ENCODE measurements at places on chromosomes 1 and 21.

- DNase-seq, result no peak
These were observed 154.4 kb downstream of the PLPP3 start for GRCh38 chr1:56424744-56425493.

- no peak for DNase-seq
These were observed 18.9 kb downstream of the METTL13 start for GRCh38 chr1:171800342-171800741.

GRCh38 chr21:33169359-33169758 lies 60.4 kb upstream of the IFNAR2 start:
- no peak for DNase-seq

DNA sequence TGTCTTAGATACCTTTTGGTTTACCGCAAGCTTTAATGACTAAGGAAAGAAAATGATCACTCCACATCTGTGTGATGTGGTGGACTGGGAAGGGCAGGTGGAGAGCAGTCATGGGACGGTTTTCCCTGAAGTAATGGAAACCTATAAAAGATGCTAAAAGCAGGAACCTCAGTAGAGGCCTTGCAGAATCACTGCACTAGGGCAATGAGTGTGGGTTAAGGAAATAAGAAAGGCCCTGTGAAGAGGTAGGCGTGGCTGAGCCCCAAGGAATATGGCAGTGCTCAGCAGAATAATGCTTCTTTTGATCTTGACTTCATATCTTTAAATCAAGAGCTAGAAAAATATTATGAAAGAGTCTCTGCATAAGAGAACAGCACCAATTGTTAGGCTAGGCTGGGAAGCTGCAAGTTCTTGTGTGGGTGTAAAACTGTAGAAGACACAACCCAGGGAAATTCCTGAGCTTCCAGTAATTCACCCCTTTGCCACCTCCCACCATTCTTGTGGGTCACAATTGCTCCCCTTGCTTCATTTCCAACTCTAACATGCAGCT lies 49.9 kb downstream of the CLCA4 start:
- DNase-seq, result no peak

GRCh38 chr1:7234471-7234755 lies 449.2 kb downstream of the CAMTA1 start:
- no peak for DNase-seq

DNA sequence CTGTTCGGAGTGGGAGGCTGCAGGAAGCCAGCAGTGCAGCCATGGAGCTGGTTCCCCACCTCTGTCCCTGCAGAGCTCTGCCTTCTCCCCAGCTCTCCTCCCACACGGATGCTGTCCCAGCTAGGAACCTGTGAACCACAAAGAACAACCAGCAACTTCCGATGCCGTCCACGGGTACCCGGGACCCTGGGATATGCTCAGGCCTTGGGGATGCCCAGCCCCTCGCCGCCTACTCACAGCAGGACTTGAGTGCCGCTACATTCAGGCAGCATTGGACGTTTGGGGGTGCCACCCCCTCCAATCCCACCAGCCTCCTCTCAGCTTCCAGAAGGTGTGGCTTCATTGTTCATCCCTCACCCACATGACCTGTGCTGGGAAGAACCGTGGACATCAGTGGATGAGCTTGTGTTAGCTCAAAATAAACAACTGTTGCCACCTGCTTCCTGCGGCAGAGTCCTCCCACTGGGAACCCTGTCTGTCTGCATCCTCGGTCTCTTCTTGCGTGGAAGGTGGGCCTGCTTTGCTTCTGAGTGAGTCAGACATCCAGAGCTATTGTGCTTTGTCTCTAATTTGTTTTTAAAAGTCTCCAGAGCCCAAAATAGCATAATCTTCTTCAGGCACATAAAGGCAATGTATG lies 20.1 kb upstream of the AJAP1 start:
- no peak for DNase-seq

GRCh38 chr1:204320382-204320804 lies 39.3 kb downstream of the PLEKHA6 start:
- DNase-seq, result no peak

DNA sequence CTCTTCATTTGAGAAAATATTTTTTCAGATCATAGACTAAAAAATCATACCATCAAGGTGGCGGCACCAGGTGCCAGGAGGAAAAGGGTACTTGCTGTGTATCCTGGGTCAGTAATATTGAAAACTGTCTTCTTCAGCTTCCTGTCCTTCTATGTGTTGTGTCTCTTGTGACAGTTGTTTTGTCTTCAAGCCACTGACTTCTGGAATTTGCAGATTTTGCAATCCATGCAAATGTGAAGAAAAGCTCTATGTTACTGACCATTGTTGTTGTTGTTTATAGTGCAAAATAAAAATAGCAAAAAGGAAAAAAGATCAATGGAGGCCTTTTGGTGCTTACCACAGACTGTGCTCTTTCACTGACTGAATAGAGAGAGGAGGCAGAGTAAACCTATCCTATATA lies 83.2 kb upstream of the RHOU start:
- DNase-seq, result no peak

DNA sequence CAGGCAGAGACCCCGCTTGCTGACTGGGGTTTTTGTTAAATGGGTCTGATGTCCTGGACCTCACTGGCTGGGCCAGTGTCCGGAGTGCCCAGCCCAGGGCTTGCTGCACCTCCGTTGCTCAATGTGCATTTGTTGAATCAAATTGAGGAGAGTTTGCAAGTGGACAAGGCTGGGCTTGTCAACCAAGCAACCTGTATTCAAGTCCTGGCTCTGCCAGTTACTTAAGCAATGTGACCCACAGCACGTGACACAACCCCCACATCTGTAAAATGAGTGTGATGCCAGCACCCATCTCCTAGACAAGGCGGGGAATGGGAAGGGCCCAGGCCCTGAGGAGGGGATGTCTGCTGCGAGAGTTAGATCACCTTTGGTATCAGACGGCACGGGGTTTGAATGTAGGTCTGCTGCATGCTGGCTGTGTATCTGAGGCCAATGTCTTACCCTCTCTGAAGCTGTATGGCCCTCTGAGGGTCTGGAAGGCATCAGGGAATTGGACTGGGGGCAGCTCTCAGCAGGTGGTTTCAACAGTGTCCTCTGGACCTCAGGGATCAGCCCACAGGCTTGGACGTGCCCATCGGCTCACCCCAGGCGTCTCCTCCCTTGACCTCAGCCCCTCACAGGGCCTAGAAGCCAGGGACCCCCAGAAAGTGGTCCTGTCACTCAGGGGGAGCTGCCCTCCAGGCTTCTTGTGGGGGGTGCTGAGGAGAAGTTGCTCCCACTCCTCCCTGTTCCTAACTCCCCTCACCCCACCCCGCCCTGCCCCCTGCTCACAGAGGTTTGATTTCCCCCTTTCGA lies 51.0 kb upstream of the RUNX3 start:
- DNase-seq, result no peak

DNA sequence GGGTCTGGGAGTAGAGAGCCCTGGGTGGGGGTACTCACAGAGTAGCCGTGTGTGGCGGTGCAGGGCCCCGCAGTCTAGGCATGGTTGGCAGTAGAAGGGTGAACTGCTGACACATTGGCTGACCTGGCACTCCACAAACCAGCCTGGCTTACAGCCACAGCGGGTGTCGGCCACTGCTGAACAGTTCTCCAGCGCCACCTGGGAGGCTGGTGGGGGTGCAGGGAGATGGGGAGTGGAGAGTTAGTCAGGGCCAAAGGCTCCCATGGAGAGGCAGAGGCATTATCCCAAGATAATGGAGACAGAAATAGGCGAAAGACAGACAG lies 1.5 kb downstream of the TNFRSF25 start:
- peak; percentile 60 for DNase-seq

DNA sequence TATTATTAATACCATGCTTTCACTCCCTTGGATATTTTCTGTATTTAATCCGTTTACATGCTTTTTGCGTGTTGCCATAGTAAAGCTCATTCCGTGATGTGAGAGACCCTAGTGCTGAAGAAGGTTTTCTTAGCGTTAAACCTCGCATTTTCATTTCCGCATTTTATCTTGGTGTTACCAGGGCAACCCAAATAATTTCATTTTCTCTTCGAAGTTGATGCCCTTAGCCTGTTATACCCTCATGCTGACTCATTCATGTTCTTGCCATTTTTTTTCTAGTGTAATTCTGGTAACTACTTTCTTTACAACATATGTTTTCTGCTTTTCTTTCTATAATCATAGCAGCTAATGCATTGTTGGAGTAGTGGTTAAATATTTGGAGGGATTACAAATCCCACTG lies 37.2 kb downstream of the LRRC8C start:
- peak; percentile 84 for DNase-seq

DNA sequence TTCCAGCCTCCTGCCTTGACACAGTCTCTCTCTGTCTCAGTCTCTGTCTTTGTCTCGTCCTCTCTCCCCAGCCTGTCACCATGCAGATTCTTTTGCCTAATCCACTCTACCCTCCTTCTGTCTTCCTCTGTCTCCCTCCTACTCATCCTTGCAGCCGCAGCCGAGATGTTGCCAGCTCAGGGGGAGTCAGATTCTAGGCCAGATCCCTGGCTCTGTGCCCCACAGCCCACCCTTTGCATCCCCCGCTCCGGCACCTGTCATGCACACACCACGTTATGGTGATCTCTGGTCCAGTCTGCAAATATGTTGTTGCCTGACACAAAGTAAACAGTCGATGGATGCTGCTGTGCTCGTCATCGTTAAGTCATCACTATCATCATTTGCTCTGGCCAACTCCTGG lies 35.5 kb upstream of the IGSF21 start:
- no peak for DNase-seq

- DNase-seq, result no peak
These were observed 89.6 kb downstream of the PKN2 start for GRCh38 chr1:88773540-88774150.

- no peak for DNase-seq
These were observed 319.2 kb upstream of the SPAG17 start for GRCh38 chr1:118504221-118504644.

GRCh38 chr1:232111611-232112010 lies 485.0 kb downstream of the DISC1 start:
- DNase-seq, result no peak

DNA sequence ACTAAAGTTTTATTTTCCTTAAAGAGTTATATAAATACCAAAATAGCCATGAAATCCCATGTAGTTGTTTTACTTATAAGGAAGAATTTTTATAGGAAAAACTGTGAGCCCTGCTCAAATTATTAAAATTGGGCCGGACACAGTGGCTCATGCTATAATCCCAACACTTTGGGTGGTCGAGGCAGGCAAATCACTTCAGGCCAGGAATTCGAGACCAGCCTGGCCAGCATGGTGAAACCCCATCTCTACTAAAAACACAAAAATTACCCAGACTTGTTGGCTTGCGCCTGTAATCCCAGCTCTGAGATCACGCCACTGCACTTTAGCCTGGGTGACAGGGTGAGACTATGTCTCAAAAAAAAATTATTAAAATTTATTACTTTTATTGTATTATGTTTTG lies 149.3 kb downstream of the MRPL39 start:
- no peak for DNase-seq

DNA sequence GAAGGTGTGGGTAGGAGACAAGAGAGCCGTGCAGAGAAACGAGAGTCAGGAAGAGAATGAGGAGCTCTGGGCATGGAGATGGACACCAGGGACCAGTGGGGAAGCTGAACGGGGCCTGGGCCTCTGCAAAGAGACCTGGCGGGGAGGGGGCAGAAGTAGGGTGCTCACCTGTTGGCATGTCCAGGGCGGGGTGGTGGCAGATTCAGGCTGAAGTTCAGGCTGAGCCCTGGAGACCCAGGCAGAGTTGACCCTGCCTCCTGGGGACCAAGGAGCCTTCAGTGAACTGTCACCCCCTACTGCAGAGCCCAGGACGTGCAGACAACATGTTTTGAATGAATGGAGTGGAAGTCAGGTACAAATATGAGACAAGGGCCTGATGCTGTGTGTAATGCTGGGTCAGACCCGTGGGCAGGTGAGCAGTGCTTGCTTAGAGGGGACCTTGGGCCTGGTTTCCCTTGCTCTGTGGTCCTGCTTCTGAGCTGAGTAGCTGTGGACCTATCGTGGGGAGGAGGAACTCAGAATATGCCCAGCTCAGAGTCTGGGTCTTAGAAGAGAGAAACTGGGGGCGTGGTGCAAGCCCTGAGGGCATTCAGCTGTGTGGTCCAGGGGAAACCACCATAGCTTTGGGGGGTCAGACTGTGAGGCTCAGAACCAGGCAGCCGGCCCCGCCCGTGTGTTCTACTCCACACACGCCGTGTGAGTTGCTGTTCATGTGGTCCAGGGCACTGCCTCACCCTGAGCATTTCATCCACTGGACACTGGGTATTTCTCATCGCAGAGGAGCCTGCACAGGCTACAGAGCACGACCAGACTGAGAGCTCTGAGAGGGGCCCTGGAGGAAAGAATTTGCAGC lies 21.3 kb upstream of the UMODL1 start:
- DNase-seq, result no peak

DNA sequence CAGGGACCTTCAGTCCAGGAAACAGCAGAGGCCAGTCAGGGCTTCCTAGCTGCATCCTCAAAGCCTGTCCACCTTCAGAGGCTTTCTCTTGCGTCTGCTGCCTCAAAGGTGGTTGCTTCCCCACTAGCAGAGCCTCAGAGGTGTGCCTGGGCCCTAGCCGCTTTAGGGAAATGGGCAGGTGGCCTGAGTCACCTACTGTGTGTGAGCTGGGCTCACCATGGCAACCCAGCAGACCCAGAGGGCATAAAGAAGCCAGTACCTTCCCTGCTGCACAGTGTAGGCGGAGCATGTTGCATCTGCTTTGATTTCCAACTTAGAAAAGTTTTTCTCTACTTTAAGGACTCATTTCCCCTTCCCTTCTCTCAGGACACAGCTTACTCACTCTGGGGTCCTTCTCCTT lies 12.5 kb downstream of the SLC9A1 start:
- peak; percentile 49 for DNase-seq

GRCh38 chr21:33976082-33977016 lies 60.7 kb upstream of the ATP5PO start:
- peak; percentile 88 for DNase-seq

DNA sequence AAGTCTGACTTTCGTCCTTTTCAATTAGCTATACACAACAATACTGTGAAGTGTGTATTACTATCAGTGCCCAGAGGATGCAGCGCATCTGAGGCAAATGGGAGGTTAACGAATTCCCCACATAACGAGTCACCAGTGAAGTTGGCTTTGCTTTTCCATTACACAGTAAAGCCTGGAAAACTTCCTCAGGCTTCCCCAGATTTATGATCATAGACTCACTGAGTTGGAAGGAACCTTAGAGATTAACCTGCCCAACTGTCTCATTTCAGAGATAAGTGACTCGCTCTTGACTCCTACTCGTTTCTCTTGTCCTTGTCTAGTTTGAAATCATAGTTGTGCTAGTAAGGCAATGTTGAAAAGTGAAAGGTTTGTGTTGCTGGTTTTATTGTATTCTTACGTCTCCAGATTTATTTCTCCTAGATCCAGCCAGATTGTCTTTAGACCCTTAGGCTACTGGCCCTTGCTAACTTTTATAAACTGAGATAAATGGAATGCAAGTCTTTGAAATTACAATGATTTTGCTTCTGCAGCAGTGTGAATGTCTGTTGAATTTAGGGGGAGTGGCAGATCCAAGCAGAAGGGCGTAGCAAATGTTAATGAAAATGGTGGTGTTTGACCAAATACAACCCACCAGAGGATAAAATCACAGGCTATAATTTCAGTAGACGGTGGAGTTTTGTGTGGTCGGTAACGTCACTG lies 17.3 kb downstream of the S1PR1 start:
- no peak for DNase-seq

DNA sequence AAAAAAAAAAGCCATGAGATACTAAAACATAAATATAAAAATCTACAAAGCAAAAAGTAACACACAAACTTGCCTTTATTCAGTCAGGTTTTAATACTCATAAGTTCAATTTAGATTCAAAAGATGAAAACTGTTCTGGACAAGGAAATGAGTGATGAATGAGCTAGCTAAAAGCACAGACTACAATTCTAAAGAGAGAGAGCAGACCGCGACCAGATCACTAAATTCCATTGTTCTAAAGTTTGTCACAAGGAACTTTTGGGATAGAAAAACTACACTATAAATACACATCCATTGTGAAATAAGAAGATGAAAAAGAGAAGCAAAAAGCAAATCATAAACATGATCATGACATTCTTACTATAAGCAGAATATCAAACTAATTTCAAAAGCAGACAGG lies 1.7 kb downstream of the ODF2L start:
- no peak for DNase-seq

All from CD4-positive, alpha-beta T cell treated with Interleukin-15 for 4 hours (primary cell).